ENCODE measurements at places on chromosomes 2 and 18.

GRCh38 chr2:100235098-100235497, 87.2 kb downstream of the LONRF2 start:
- no peak overlapping the region for H3K4me3 ChIP-seq
- H3K4me1 ChIP-seq = peaks cover 31% of the 10 kb centered on the region
- H3K27ac ChIP-seq = peak overlapping the region; percentile 68

GRCh38 chr18:38077229-38077628, 511.6 kb upstream of the CELF4 start:
- H3K36me3 ChIP-seq = no peaks in the 10 kb centered on the region
- no peaks in the 10 kb centered on the region for H3K27me3 ChIP-seq
- no peak overlapping the region for H3K27ac ChIP-seq
- no peak for DNase-seq

GRCh38 chr2:205274801-205275200, 407.5 kb upstream of the NRP2 start:
- H3K27me3 ChIP-seq = no peaks in the 10 kb centered on the region
- no peaks in the 10 kb centered on the region for H3K4me1 ChIP-seq
- H3K36me3 ChIP-seq = no peaks in the 10 kb centered on the region
- no peak overlapping the region for H3K4me3 ChIP-seq

DNA sequence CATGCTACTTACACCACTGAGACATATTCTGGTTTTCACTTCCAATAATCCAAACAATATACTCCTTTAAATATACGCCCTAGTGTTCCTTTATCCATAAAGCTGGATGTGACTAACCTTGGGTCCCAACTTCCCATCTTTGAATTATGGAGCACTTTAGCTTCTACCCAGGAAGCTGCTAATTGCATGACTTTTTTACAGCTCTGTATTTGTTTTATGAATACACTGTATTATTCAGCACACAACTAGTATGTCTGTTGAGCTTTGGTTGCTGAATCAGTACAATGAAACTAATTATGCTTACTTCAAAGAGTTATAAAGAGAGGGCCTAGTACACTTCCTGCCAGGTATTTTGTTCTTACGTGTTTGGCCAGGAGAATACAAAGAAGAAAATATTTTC, 118.5 kb downstream of the BAZ2B start:
- H3K4me3 ChIP-seq = no peak overlapping the region
- H3K4me1 ChIP-seq = no peaks in the 10 kb centered on the region
- no peak overlapping the region for H3K27ac ChIP-seq
- H3K36me3 ChIP-seq = no peaks in the 10 kb centered on the region
- no peak for DNase-seq
- H3K27me3 ChIP-seq = no peaks in the 10 kb centered on the region

- H3K36me3 ChIP-seq = peaks cover 52% of the 10 kb centered on the region
- no peak overlapping the region for H3K4me3 ChIP-seq
- no peaks in the 10 kb centered on the region for H3K27me3 ChIP-seq
- no peak for DNase-seq
- H3K4me1 ChIP-seq = no peaks in the 10 kb centered on the region
Observed at GRCh38 chr2:171726847-171727450, 39.7 kb downstream of the DYNC1I2 start.

GRCh38 chr2:239801404-239802184, 223.5 kb downstream of the NDUFA10 start:
- H3K27me3 ChIP-seq = no peaks in the 10 kb centered on the region
- H3K36me3 ChIP-seq = no peaks in the 10 kb centered on the region
- no peak overlapping the region for H3K4me3 ChIP-seq
- no peak for DNase-seq
- H3K4me1 ChIP-seq = no peaks in the 10 kb centered on the region

DNA sequence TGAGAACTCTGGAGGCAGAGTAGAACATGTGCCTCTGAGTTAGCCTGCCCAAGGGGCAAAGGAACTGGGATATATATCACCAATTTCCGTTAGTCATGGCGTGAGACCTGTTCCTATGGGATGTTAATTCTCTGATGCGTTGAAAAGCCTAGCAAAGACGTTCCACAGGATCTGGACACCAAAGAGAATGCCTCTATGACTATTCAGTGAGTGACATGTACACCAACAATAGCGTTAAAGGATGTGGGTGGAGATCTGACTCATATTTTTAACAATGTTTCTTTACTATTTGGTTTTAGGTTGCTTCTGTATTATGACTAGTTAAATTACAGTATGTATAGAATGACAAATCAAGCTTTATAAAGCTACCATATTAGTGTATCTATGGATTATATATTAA, 320.9 kb upstream of the MC4R start:
- no peak for DNase-seq
- no peaks in the 10 kb centered on the region for H3K27me3 ChIP-seq
- H3K4me1 ChIP-seq = no peaks in the 10 kb centered on the region
- H3K36me3 ChIP-seq = no peaks in the 10 kb centered on the region

GRCh38 chr2:231565887-231566594, 26.6 kb upstream of the TEX44 start:
- H3K36me3 ChIP-seq = no peaks in the 10 kb centered on the region
- H3K27ac ChIP-seq = no peak overlapping the region
- H3K27me3 ChIP-seq = no peaks in the 10 kb centered on the region
- H3K4me3 ChIP-seq = no peak overlapping the region
- no peak for DNase-seq

DNA sequence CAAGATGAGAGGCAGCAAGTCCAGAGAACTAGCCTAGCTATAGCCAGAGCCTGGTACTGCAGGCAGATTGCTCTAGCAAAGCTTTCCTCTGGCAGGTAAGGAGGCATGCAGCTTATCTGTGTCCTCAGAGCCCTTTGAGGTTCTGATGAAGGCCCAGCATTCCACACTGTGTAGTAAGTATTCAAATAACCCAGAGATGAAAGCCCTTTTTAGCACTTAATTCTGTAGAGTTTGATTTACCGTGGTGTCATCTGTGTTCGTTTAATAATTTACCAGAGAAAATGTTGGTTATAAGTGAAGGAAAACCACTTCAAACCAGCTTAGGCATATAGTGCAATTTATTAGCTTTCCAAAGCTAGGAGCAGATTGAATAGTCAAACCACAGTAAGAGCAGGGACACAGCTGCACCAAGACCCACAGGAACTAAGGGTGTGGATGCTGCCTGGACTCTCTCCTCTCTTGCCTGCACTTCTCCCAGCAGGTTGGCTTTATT, 226.6 kb downstream of the BABAM2 start:
- H3K4me1 ChIP-seq = no peaks in the 10 kb centered on the region
- H3K27ac ChIP-seq = no peak overlapping the region
- no peak for DNase-seq
- no peaks in the 10 kb centered on the region for H3K36me3 ChIP-seq

DNA sequence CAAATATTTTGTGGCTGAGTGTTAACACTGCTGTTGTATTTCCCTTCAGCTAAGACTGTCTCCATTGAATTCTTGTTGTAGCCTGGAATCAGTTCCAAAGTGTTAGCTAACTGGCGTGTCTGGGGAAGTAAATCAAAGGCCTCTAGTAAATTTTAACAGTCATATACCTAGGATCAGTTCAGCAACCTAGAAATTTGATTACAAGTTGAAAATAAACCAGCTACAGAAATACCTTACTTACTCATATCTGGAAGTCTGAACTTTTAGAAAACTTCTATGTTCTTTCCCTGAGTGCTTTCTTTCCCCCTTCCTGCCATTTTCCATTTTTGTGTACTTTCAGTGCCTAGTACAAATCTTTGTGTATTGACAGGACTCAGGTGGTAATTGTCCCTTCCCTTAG, 396.7 kb upstream of the DCC start:
- H3K4me3 ChIP-seq = no peak overlapping the region
- no peak for DNase-seq
- H3K36me3 ChIP-seq = no peaks in the 10 kb centered on the region
- H3K27ac ChIP-seq = no peak overlapping the region
- H3K27me3 ChIP-seq = no peaks in the 10 kb centered on the region
- H3K4me1 ChIP-seq = no peaks in the 10 kb centered on the region

GRCh38 chr2:64143169-64144056, 807 bp downstream of the PELI1 start:
- H3K27me3 ChIP-seq = no peaks in the 10 kb centered on the region
- DNase-seq = peak; percentile 44
- peak overlapping the region; percentile 99 for H3K27ac ChIP-seq
- H3K4me3 ChIP-seq = peak overlapping the region; percentile 99
- peaks cover 22% of the 10 kb centered on the region for H3K4me1 ChIP-seq
- H3K36me3 ChIP-seq = peaks cover 7% of the 10 kb centered on the region
